ENCODE measurements at places on chromosomes 1 and 21. TPM values are rescaled to one million over a fixed set of nuclear protein-coding genes. Genes with fewer than 3 reads are reported as not detected.

FLG gene
- 3.7 TPM for polyA plus RNA-seq

B3GALT6 gene
- polyA plus RNA-seq = 39.7 TPM

PM20D1 gene
- polyA plus RNA-seq = not detected

EPHA2 gene
- polyA plus RNA-seq = 3.7 TPM

SPRR2E gene
- polyA plus RNA-seq = not detected

FMO5 gene
- polyA plus RNA-seq = 5.0 TPM

SH3BGR gene
- 8.0 TPM for polyA plus RNA-seq

RASAL2 gene
- 21.6 TPM for polyA plus RNA-seq

FCRLB gene
- polyA plus RNA-seq = 2.5 TPM

Data from spinal cord (tissue), 10 donors.